ENCODE measurements at places on chromosomes 5 and 9.

GRCh38 chr9:136085815-136086212 lies 9.3 kb downstream of the NACC2 start:
- DNase-seq, result no peak

GRCh38 chr5:17799521-17799920 lies 165.3 kb downstream of the TAF11L14 start:
- DNase-seq, result no peak

DNA sequence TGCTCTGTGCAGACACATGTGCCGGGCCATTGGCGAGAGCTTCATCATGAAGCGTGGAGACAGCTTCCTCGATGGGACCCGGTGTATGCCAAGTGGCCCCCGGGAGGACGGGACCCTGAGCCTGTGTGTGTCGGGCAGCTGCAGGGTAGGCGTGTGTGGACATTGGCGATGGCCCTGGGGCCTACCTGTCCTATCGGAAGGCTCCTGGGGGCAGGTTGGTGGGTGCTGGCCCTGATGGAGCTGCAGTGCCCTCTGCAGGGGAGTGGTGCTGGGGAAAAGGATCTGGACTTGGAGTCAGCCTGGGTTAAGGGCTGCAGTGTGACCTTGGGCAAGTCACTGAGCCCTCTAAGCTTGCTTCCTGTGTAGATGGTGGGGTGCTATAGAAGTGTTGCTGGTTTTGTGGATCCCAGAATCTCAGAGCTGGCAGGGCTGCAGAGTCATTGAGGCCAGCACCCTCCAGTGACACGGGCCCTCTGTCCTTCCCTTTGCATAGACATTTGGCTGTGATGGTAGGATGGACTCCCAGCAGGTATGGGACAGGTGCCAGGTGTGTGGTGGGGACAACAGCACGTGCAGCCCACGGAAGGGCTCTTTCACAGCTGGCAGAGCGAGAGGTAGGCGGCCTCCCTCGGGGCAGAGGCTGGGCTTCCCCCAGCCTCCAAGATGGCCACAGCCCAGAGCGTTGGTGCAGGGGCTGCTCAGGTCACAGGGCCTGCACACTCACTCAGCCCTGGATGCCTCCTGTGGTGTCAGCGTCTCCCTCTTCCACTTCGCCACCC lies 15.8 kb downstream of the ADAMTS13 start:
- DNase-seq, result no peak

DNA sequence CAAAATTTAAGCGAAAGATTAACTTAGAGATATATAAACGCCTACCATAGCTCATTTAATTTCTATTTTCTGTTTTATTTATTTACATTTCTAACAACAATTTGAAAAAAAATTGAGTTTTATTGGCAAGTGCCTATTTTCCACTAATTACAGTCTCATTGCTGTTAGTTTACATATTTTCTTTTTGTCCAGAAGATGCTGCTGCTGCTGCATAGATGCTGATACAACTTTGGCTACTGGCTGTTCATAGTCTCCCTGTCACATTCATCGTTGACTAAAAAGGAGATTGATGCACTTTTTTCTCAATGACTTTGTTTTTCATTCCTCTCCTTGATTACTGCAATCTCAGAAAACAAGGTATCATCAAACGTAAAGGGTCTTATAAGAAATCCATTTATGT lies 235.4 kb downstream of the CDH9 start:
- no peak for DNase-seq

GRCh38 chr9:124060844-124061605 lies 49.5 kb downstream of the LHX2 start:
- DNase-seq, result no peak

DNA sequence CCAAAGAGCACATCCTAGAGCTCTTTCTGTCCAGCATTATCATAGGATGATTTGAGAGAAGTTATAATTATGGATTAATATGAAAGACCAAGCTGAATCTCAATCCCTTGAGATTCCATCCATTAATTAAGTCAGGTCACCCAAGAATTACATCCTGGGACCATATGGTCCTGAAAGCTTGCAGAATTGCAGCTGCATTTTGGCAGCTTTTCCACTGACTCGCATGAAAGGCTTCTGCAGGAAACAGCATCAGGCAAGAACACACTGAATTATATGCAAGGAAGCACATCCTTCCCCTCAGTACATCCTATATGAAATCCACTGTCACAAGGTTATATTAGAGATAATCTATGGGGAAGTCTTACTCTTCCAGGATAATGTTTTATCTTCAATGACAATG lies 109.1 kb upstream of the CTNND2 start:
- DNase-seq, result no peak

DNA sequence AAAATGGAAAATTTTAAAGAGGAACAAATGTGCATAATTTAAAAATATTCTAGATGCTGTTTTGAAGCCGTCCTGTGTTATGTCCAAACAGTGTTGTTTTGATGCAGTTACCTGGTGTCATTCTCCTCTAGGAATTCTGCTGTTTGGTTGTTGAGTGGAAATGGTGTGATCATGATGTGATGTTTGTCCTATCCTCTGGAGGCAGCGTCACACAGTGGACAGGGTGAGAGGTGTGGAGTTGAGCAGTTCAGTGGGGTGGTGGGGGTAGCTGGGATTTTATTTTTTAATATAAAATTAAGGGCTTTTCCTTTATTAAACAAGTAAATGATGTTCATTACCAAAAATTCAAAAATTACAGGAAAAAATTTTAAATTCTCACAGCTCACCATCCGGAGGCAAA lies 31.2 kb downstream of the PRDM6 start:
- DNase-seq, result no peak

DNA sequence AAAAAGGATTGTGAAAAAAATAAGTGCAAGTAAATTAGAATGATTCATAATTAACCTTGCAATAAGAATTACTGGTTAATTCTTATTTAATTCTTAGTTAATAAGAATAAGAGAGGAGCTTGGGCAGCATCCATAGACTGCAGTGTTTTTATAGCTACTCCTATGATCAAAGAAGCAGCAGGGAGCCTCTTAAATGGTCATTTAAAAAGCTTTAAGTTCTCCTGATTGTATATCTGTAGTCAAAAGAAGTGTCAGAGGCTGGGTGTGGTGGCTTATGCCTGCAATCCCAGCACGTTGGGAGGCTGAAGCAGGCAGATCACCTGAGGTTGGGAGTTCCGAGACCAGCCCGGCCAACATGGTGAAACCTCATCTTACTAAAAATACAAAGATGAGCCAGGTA lies 14.4 kb downstream of the ACER2 start:
- DNase-seq, result no peak

GRCh38 chr5:158838781-158839180 lies 260.9 kb downstream of the EBF1 start:
- no peak for DNase-seq

- DNase-seq, result no peak
These were observed 62.7 kb downstream of the PCSK5 start for GRCh38 chr9:75953218-75953617.

GRCh38 chr9:2859776-2860379 lies 16.0 kb upstream of the PUM3 start:
- peak; percentile 67 for DNase-seq

DNA sequence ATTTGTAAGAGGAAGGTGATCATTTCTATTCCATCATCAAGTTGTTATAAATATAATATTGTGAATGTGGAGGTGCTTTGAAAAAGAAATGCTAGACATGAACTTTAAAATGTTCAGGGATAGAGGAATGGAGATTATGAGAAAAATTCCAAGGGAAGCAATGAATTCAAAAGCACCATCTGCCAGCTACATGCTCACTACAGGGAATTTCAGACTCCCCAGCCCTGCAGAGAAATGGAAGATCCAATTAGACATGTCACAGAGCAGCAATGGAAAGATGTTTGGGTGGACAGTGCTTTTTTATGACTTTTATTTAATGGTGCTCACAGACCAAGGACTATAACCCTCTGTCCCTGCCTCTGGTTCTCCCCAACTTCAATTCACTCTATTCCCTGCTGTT lies 209.7 kb downstream of the ESM1 start:
- DNase-seq, result no peak

DNA sequence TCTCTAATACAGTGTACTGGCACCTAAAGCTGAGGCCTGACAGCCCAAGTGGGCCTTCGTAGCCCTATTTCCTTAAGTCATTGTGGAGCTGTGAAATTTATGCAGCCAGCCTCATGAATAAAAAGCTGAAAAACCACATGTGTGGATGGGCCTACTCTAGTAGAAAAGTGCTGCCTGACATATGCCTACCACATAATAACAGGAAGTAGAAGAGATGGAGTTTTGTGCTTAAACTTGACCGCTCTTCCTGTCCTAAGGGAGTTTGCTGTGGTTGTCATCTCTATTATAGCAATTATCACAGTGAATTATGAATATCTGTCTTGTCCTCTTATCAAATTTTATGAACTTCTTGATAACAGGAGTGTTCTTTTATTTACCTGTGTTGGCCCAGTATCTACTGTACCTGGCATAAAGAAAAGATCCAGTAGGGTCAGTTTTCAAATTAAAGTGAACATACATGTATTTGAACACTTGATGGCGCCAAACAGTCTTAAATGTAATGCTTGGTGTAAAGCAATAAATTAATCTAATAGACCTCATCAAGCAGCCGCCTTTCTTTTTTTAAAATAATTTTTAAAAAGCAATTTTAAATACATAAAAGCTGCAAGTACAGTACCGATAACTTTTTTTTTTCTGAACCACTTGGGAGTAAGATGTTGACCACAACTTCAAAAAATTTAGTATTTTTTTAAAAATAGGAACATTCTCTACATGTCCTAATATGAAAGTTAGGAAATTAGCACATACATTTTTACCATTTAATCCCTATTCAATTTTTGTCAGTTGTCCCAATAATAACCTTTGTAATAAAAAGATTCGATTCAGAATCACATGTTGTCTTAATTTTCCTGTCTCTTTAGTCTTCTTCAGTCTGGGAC lies 51.0 kb downstream of the FKTN start:
- no peak for DNase-seq

GRCh38 chr5:159047086-159047485 lies 52.6 kb downstream of the EBF1 start:
- no peak for DNase-seq

DNA sequence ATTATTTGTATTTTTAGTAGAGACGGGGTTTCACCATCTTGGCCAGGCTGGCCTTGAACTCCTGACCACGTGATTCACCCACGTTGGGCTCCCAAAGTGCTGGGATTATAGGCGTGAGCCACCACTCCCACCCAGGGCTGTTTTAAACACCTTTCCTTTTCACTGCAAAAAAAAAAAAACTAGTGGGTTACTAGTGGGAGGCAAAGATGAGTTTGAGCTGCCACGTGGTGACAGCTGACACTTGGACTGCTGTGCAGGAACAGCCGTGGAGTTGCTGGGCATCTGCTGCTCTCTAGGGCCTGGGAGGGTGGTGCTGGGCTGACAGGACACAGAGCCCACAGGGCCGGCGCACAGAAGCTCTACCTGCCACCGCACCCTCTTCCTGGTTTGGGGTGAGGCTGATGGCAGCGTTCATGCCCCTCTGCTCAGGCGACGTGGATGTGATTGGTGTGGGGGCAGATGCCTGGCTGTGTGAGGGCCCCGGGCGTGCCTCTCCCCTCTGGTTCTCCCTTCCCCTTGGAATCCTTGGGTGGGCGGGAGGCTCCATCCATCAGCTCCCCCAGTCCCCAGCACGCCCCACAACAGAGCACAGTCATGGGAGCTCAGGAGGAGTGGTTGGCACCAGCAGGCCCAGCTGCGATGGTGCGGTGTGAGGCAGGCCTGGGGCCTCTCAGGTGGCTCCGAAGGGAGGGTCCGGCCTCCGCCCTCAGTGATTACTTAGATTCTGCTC lies 16.9 kb downstream of the RABL6 start:
- DNase-seq, result no peak

GRCh38 chr5:116225281-116225922 lies 140.6 kb downstream of the COMMD10 start:
- DNase-seq, result no peak

- DNase-seq, result no peak
These were observed 2.9 kb downstream of the TTC23L start for GRCh38 chr5:34841816-34842215.

- no peak for DNase-seq
These were observed 208.5 kb downstream of the ARHGAP26 start for GRCh38 chr5:142978726-142979125.

DNA sequence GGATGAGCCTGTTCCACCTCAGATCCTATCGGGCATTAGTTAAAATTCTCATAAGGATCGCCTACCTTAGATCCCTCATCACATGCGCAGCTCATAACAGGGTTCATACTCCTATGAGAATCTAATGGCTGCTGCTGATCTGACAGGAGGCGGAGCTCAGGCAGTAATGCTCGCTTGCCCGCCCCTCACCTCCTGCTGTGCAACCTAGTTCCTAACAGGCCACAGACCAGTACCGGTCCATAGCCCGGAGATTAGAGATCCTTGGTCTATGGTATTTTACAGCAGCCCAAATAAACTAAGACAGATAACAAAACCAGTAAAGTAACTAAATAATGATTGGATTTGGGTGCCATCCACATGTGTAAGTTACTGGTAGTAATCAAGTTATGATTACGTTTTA lies 17.5 kb downstream of the GOLPH3 start:
- no peak for DNase-seq

DNA sequence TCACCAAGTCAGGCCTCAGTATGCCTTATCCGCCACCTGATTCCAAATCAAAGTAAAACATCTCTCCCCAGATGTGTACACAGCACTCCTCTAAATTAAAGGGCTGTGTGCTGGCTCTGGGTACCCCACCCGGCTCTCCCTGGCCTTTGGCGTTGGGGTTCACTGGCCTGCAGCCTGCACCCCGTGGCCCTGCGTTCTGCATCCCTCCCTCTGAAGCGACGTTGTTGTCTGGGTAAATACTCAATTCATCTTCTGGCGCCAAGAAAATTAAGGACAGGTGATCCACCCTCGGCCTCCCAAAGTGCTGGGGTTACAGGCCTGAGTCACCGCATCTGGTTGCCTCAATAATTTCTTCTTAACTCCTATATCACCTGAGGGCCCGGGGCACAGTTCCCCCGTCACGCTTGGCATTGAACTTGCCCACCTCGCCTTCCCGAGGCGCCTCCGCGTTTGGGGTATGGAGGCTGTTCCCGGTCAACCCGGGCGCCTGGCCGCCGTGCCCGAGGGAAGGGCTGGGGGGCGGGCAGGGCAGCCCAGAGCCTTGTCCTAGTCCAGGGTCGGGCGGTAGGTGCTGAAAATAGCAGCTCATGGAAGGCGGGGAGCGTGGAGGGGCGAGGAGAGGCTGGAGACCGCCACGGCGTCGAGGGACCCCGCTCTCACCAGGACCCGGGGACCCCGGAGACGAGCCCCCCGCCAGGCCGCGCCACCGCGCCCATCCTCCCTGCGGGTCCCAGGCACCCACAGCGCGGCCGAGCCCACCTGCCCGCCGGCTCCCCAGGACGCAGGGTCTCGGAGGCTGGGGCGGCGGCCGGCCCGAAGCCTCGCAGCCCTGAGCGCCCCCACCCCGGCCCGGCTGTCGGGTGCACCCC lies 531 bp downstream of the ABO start:
- DNase-seq, result no peak
